Neural crest cell (in vitro differentiated cells): ENCODE measurements at places on chromosomes 6 and 20. TPM values are rescaled to one million over a fixed set of nuclear protein-coding genes. Genes with fewer than 3 reads are reported as not detected.

Gene HRH3
- total RNA-seq = 0.75 and 0.86 TPM in 2 replicates

- DNase-seq = peak; percentile 3
Observed at GRCh38 chr6:23446469-23446967, 679.5 kb upstream of the NRSN1 start.

GRCh38 chr6:121596441-121596840 is 161.0 kb downstream of the GJA1 start:
- no peak for DNase-seq

DNA sequence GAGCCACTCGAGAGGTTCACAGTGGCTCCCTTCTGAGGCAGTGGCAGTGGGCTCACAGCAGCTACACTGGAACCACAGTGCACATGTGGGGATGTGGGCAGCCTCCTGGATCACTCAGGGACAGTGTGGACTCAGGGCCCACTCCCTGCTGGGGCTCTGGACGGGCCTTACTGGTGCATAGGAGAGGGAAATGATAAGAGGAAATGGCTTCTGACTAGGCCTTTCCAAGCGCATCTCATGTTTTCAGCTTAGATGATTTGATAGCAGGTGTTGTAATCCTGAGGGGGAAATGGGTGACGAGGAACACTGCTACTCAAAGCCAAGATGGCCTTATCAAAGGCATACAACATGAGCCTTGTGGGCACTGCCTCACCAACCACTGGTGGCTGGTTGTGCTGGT is 44.0 kb downstream of the PANK2 start:
- no peak for DNase-seq
